ENCODE measurements at places on chromosomes 4 and X.

DNA sequence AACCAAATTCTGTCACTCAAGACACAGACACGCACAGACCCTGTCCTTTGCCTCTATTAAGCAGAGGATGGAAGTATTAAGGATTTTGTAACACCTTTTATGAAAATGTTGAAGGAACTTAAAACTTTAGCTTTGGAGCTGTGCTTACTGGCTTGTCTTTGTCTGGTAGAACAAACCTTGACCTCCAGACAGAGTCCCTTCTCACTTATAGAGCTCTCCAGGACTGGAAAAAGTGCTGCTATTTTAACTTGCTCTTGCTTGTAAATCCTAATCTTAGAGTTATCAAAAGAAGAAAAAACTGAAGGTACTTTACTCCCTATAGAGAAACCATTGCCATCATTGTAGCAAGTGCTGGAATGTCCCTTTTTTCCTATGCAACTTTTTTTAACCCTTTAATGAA, 215.7 kb downstream of the GC start:
- no peak for DNase-seq

DNA sequence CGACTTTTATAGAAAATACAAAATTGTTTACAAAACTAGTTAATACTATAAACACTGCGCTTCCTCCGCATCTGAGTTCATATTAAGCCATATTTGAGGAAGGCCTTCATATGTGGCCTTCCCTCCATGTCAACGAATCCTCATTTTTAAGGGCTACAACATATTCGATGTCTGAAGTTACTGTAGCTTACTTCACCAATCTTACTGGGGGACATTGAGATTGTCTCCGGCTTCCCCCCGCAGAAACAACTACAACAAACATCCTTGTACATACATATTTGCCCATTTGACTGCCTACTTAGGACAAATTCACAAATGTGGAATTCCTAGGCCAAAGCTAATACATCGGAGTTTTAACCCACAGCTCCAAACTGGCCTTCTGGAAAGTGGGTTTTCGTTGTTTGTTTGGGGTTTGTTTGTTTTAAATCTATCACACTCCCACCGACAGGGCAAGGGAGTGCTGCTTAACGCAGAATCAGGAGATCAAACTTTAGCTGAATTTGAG, 581 bp upstream of the FAM114A1 start:
- no peak for DNase-seq

DNA sequence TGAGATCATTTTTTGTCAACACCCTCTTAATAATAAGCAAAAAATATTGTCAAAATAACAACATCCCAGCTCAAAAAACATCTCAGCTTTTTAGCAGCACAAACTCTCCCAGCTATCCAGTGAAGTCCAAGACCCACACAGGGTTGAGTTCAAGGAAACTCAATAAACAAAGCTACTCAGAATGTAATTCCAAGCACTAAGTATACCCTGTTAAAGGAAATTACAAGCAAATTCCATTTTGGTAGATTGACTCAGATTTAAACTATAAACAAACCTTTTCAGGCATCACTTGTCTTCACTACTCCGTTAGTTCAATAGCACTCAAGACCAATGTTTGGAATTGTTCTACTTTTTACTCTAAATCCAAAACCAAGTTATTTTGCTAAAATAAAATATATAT, 506.0 kb upstream of the INTU start:
- DNase-seq = no peak

DNA sequence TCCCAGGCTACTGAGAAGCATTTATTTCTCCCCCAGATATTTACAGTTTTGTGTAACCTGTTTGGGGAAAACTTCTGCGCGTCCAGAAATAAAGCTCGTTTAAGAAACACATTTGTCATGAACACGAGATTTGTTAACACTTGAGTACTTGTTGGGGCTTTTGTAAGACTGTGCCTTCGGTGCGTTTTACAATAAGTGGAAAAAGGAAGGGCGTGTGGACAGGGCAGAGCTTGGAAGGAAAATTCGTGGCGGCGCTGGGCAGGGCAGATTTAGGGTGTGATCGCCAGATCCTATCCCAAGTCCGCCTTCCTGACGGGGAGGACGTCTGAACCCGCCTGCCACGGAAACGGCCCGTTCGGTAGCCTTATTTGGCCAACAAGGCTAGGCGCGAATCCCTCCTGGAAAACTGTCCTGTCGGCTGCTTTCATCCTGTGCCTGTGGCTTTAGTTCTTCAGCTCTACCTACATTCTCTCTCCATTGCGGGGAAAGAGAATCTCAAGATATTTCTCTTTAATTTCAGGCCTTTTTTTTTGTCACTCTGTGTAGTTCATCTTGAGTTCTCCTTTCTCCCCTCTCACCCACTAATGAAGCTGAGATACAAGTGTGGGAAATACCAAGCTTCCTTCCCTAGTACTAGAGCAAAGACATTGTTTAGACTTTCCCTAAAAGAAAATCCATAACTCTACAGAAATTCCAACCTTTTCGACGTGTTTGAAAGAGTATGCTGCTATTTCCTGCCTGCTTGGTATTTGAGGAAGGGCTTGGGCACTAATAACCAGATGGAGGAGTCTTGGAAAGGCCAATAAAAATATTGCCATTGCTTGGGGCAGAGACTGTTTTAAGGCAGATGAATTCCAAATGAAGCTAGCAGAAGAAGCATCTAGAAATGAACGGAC, 982 bp downstream of the PDLIM5 start:
- DNase-seq = peak; percentile 20

Data from G401 (cell line).